ENCODE measurements at places on chromosomes 1 and 21. TPM values are rescaled to one million over a fixed set of nuclear protein-coding genes. Genes with fewer than 3 reads are reported as not detected.

GRCh38 chr1:54167422-54168139 lies 14.8 kb upstream of the CDCP2 start:
- DNase-seq: peak; percentile 80

DNA sequence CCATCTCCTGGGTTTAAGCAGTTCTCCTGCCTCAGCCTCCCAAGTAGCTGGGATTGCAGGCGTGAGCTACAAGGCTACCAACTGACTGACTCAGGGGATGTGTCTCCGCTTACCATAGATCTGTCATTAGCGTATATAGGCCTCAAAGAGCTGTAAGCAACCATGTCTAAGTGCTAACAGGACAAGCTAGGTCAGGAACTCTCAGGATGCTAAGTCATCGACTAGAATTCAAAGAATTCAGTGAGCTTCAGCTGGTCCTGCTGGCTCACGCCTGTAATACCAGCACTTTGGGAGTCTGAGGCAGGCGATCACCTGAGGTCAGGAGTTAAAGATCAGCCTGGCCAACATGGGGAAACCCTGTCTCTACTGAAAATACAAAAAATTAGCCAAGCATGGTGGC lies 29.5 kb downstream of the CAPN2 start:
- DNase-seq: peak; percentile 77

GRCh38 chr1:30735124-30735523 lies 11.7 kb upstream of the MATN1 start:
- no peak for DNase-seq

- DNase-seq: no peak
Measured at GRCh38 chr1:242225767-242226573, 227.1 kb upstream of the MAP1LC3C start.

GRCh38 chr1:15788624-15789301 lies 18.7 kb downstream of the UQCRHL start:
- peak; percentile 75 for DNase-seq

DNA sequence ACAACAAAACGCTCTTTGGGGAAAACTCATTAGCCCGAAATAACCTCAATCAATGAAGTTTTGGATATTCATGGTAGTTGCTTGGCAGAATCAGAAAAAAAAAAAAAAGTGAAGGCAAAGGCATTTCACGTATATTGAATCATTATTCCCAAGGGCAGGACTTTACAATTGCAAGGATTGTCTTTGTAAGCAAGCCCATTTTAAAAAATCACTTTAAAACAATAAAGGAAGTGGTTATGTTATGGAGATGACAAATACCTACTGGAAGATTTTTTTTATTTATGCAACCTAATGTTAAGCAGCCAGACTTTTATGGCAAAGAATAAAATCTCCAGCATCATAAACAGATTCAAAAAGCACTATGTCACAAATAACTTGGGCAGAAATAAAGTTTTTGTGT lies 9.3 kb downstream of the GJB4 start:
- no peak for DNase-seq

DNA sequence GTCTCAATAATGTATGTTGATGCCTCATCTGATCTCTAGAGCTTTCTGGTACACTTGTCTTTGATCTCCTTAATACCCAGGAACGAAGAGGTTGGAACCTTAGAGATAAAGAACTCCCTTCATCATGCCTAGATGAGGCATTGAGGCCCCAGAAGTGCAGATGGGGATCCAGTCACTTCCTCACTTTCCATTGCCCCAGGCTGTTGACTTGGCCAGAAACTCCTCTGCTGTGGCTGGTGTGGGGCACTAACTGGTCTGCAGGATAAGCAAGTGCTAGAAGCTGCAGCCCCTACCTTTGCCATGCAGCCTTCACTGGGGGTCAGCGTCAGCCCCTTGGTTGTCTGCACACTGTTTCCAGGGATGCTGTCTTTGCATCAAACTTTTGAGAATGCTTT lies 49.9 kb downstream of the STUM start:
- DNase-seq: no peak

HDGF gene
- 94.6 TPM for total RNA-seq

DNA sequence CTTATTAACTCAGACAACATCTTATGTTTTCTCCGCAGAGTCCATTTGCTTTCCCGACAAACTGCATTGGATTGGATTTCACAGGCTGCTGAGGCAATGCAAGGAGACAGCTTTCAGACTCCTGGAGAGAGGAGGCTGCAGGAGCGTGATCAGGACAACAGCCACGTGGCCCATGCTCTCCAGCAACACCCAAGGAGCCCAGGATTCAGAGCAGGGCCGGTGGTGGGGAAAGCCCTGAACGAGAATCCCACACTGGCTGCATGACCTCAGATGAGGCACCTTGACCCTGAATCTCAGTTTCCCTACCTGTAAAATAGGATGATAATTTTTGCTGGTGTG lies 78.3 kb upstream of the NFASC start:
- no peak for DNase-seq

GRCh38 chr1:220552672-220553260 lies 24.8 kb downstream of the MARK1 start:
- DNase-seq: no peak

DNA sequence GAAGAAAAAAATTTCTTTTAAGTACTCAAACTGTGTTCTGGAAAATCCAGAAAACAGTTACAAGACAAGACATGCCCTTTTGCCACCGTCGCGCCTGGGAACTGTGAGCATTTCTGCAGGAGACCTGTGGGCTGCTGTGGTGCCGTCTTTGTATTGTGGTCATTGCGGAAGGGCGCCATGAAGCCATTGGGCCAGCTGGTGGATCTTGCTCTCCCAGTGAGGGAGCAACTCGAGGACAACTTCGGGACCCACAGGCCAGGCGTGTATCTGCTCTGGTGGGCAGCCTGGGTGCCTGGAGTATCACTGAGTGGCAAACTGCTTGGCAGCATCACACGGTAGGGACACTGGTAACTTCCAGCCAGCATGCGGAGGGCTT lies 3.8 kb upstream of the THEMIS2 start:
- DNase-seq: no peak

GRCh38 chr1:150487763-150488115 lies 520 bp downstream of the TARS2 start:
- DNase-seq: no peak

TMEM125 gene
- total RNA-seq: under 0.01 TPM

FCGR3A gene
- not detected for total RNA-seq

DNA sequence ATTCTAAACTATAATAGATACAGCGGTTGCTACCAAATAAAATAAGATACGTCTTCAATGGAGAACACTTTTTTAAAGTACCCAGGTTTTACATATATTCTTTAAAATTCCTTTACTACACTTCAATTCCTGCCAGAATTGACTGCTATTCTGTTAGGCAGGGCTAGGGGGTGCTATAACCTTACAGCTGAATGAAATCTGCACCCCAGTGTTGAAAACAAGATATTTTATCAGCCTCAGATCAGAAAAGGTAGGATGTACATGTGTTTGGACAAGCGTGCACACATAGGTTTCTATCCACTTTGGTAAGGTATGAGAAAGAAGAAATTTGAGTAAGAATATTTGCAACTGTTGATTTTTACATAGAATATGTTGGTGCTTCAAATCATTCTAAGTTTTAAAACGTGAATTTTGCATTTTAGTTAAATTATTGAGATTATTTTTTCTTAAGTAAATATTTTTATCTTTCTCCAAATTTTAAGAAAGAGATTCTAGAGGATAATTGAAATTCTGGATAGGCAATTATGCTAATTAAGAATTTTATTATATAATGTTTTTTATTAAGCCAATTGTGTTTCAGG lies 490.8 kb upstream of the ADGRL4 start:
- DNase-seq: peak; percentile 47

DNA sequence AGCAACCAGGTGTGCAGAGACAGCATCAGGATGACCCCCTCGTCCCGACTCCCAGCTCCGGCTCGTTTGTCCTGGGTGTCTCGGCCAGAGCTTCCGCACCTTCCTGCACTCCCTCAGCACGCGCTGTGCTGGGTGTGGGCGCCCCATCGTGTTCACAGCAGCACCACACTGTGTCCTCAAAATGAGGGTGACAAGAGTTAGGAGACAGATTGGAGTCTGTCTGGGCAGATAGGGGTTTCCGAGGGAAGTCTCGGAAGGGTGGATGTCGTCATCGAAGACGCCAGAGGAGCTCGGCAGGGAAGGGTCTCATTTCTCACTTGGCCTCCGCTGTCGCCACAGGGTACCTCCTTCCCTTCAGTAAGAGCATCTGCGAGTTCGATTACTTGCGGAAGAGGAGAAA lies 4.1 kb downstream of the CCDC27 start:
- no peak for DNase-seq

DNA sequence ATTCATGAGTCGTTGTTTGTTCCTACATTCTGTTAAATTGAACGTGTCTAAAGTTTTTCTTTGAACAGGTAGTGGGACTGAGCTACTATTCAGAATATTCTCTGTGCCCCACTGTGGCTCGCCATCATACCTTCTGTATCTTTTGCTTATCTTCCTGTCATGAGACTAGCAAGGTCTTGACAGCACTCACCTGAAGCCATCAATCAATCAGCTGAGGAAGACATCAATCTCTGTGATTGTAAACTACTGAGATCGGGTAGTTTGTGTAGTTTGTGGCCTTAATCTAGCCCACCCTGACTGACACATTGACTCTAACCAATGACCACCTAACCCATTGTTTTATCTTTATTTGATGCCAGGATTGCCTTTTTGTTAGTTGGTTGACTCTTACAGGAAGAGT lies 17.7 kb upstream of the RUNX1 start:
- no peak for DNase-seq

- peak; percentile 57 for DNase-seq
Measured at GRCh38 chr21:38875694-38876492, 70.2 kb downstream of the ETS2 start.

KRTAP19-3 gene
- not detected for total RNA-seq

- no peak for DNase-seq
Measured at GRCh38 chr1:62373221-62373620, 54.0 kb upstream of the KANK4 start.

WDR64 gene
- not detected for total RNA-seq

DMBX1 gene
- not detected for total RNA-seq

- DNase-seq: peak; percentile 10
Measured at GRCh38 chr1:178941849-178942248, 71.0 kb upstream of the ANGPTL1 start.

- DNase-seq: peak; percentile 87
Measured at GRCh38 chr1:183807549-183808168, 2.7 kb downstream of the RGL1 start.

- peak; percentile 15 for DNase-seq
Measured at GRCh38 chr1:158112994-158113758, 67.5 kb upstream of the CD1D start.

FAM229A gene
- 0.36 TPM for total RNA-seq

DNA sequence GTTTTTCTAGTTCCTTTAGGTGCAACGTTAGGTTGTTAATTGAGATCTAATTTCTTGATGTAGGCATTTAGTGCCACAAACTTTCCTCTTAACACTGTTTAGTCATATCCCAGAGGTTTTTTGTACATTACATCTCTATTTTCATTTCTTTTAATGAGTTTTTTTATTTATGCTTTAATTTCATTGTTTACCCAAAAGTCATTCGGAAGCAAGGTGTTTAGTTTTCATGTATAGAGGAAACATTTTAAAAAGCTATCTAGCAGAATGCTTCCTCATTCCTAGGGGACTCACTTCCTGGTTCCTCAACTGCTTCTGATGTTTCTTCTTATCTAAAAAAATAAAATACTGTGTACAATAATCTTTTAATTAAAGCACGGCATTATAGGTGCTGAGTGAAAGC lies 307.2 kb upstream of the CAMK1G start:
- no peak for DNase-seq

GRCh38 chr1:230087028-230087716 lies 20.1 kb downstream of the GALNT2 start:
- no peak for DNase-seq

ELAPOR1 gene
- total RNA-seq: 0.28 TPM

- DNase-seq: peak; percentile 72
Measured at GRCh38 chr1:29793101-29793546, 556.8 kb downstream of the PTPRU start.

PTCH2 gene
- under 0.01 TPM for total RNA-seq

DNA sequence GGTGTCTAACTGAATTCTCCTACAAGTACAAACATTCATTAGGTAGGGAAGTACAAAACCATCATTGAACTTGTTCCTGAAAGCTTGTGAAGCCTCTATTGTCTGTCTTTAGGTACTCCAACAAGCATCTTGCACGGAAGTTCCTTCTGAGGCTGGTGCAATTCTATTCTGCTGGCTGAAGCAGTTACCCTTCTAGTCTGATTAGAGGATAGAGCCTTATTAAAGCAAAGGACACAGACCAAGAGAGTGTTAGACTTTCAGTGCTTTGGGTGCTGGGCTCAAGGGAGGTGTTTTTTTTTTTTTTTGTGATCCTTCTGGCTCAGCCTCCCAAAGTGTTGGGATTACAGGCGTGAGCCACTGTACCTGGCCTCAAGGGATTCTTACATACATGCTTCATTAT lies 43.8 kb downstream of the HHAT start:
- DNase-seq: no peak

DNA sequence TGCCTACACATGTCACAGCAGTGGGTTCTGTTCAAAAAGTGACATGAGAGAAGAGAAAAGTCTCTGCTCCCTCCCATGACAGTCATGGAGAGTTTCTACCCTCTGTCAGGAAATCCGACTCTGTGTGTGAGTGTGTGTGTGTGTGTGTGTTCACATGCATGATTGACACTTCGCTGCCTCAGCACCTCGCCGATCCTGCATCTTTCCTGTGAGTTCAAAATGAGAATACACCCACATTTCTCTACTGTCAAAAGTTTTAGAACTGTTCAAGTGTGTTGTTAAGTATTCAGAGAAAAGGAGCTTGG lies 46.2 kb upstream of the COX20 start:
- DNase-seq: no peak

DNA sequence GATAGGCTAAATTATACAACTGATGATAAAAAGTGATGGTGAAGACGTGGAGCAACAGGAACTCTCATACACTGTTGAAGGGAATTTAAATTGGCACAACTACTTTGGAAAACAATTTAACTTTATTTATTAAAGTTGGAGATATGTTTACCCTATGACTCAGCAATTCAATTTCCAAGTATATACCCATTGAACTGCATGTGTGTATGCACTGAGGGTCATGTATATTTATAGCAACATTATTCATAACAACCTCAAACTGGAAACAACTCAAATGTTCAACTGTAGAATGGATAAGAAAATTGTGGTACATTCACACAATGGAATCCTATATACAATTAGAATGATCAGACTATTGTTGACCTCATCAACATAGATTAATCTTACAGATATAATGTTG lies 16.5 kb upstream of the BCAS2 start:
- peak; percentile 55 for DNase-seq

NPR1 gene
- total RNA-seq: not detected

DNA sequence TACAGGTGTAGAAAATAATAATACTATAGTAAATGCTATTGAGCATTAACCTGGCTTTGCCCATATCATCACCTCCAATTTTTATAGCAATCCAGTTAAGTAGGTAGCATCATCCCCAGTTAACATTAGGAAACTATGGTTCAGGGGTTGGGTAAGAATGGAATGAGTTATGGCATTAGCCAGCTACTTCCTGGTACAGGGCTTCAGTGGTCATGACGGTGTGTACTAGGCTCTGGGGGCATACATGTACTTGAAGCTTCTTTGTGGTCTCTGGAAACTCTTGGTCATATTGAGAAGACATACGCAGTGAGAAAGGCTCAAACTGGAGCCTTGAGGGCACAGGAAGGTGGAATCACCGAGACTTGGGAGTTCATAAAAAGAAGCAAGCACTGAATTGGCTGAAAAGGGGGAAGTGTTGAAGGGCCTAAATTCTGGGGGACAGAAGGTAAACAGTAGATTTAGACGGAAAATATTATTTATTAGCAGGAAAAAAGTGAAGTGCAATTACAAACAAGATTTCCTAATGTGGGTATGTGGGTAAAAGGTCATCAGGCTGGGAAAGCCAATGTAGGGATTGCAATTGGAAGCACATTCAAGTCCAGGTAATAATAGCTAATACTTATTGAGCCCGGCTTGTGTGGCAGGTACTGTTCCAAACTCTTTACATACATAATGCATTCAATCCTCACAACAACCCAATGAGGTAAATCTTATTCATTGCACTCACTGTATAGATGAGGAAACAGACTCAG lies 114.2 kb upstream of the ATP1A1 start:
- DNase-seq: no peak

Data from IMR-90 (cell line).